Stimulated activated CD8-positive, alpha-beta memory T cell treated with anti-CD3 and anti-CD28 coated beads, Interleukin-15, amount 100 ng/mL, for 4 hours (primary cell): ENCODE measurements at places on chromosomes 12 and 14.

DNA sequence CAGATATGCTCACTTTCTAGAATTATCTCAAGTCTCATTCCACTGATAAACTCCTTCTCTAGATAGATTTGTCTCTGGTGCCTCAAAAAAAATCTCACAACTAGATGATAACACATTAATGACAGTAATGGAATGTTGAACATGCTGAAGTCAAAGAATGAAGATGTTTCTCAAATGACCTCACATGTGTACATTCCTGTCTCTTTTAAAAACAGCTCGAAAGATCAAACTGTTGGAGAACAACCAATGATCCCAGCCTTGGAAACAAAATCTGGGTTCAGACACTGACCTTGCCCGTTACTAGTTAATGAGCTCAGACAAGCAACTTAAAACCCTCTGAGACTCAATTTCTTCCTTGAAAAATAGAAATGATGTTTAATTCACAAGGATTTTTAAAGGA is 44.7 kb upstream of the KCNJ8 start:
- DNase-seq: no peak

DNA sequence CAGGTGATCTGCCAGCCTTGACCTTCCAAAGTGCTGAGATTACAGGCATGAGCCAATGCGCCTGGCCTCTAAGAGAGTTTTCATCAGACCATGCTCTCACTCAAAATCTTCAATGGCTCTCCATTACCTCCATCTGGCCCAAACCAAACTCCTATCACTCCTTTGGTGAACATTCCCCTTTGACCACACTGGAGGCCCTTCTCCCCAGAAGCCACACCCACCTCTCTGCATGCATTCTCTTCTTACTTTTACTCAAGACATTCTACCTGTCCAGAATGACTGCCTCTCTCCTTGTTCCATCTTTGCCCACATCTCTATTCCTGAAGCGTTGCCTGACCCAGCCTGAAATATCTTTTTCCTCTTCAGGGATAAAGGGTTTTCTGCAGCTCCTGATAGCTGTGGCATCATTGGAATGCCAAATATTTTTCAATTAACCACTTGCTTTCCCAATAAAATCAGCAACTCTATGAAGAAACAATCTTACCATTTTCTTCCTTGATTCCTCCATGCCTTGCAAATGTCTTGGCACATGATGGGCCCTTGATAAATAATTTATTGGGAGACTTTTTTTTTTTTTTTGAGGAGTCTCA is 15.5 kb downstream of the PLEK2 start:
- DNase-seq: no peak

- no peak for DNase-seq
Measured at GRCh38 chr14:72952171-72952570, 25.9 kb downstream of the DCAF4 start.

GRCh38 chr14:68779761-68780323 is 13.0 kb downstream of the ZFP36L1 start:
- peak; percentile 55 for DNase-seq

- DNase-seq: no peak
Measured at GRCh38 chr12:2320841-2321240, 268.1 kb downstream of the CACNA1C start.

DNA sequence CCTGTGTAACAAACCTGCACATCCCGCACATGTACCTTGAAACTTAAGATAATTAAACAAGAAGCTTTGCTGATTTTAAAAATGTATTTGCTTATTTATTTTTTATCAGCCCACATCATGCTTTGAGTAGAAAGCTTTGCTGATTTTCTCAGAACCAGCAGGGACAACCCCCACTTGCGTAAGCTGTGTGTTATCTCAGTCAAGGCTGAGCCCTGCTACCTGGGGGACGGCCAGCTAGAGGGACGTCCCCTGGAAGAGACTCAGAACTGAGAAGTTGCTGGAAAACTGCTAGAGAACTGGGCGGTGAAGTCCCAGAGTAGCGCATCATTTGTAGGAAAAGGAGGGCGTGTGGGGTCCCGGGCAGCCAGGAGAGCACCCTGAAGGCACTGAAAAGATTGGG is 4.1 kb upstream of the PLEK2 start:
- DNase-seq: no peak

GRCh38 chr12:75759842-75760572 is 248.6 kb upstream of the KRR1 start:
- DNase-seq: no peak

DNA sequence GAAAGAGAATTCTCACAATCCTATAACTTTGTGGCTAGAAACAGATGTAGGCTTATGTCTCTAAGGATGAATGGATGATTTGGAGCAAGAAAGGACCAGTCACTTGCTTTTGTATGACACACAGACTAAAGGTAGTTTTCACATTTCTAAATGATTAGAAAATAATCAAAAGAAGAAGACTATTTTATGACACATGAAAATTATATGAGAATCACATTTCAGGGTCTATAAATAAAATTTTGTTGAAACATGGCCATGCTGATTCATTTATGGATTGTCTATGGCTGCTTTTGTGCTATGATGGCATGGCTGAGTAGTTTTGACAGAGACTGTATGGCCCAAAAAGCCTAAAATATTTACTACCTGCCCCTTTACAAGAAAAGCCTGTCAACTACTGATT is 49.4 kb upstream of the FRMD6 start:
- DNase-seq: no peak

DNA sequence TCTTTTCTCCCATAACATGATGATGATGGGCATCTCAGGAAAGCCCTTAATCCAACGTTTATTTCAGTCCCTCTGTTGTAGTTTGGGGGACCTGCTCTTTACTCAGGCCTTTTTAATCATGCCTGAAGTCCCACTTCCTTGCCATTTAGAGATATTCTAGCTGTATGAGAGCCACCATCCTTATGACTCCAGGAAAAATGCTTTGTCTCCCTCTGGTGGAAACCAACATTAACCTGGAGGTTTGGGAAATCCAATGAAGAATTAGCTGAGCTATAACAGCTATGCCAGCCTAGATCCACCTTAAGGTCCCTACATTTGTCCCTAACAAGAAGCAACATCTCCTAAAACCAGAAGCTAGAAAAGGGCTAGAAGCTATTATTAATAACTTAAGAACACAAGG is 1399.1 kb downstream of the LRFN5 start:
- DNase-seq: no peak
